ENCODE measurements at places on chromosomes 16 and 17.

DNA sequence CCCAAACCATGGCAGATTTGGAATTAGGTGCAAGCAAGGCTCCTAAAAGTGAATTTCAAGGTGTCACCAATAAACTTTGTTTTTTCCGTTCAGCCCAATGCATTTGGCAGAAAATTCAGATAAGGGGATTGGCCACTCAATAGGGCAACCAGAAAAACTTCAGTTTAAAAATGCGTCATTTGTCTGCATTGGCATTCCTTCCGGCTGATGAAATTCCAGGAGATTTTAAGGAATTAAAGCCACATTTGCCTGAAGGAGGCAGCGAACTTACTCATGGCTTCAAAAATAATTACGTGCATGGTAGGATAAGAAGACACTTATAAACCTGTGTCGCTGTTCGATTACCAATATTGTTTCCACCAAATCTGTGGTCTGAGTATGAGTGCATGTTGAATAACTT is 151.9 kb downstream of the SALL1 start:
- DNase-seq: no peak

DNA sequence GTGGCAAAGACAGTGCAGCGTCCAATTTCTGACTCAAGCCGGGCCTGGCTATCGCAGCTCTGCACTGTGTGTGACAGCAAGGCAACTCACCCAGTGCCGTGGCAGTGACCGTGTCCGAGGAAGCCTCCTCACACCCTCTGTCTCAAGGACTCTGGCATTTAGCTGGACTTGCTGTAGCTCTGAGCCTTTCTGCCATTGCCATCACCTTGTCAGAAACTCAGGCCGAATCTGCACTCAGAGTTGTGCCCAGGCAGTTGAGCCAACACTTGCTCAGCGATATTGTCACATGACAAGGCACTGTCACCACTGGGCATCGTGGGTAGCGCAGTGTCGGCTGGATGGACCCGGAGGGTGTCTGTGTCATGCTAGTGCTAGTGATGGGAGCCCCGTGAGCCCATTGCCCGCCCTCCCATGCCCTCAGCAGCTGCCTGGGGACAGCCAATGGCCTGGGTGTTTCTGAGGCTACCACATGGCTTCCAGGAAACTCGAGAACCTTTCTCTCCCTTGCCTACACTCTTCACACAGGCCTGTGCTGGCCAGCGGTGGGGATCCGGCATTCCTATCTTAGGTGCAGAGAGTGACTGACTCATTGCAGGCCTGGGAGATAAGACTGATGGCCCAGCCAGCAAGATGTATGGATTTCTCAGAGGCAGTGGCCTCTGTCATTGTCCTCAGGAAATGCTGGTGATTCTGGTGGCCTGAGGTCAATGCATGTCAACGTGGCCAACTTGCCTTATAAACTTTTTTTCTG is 22.1 kb upstream of the STH start:
- no peak for DNase-seq

DNA sequence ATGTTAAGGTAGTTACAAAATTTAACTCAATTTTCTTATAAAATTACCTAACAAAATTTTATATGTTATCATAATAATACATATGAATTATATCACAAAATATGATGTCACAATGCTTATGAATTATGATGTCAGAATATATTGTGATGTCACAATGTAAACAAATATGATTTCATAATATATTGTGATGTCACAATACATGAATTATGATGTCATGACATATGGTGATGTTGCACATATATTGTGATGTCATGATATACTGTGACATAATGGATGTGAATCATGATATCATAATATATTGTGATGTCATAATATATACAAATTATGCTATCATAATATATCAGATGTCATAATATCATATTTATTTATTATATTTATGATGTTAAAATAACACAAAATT is 1879.9 kb downstream of the TP53TG3F start:
- no peak for DNase-seq

DNA sequence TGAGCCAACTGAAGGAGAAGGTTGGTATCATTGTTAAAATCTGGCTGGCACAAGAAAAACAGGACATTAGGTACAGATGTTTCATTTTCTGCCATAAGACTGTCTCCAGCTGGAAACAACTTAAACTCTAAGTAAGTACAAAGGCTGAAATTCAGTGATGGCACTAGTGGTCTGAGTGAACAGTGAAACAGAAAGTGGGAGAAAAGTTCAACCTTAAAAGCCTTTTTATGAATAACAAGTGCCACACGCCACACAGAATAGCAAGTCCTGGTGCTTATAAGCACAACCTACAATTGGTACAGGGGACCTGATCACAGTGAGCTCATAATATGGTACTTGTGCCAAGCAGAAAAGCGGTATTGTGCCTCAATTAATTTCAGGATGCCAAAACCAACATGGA is 56.7 kb downstream of the CEP112 start:
- no peak for DNase-seq

GRCh38 chr17:40023590-40024292 is 8.5 kb downstream of the CSF3 start:
- DNase-seq: no peak

- DNase-seq: peak; percentile 15
Measured at GRCh38 chr16:86044881-86045590, 146.1 kb downstream of the IRF8 start.

DNA sequence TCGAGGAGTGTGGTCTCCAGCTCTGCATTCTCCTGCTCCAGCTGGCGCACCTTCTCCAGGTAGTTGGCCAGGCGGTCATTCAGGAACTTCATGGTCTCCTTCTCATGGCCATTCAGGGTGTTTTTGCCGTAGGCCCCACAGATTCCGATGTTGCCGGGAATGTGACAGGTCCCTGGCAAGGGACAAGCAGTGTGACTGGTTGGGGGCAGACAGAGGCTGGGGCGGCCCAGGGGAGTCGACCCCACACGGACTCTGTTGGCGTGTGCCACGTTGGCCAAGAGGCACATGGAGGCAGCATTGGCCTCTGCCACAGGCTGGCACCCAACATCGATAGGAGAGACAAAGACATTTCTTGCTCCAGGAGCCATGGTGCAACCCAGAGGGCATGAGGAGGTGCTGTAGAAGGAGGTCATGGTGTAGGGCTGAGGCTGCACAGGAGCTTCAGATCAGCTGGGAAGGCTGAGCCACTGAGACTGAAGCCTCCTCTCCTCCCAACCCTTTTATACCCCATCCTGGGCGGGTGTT is at the start of gene KRT37:
TSS of gene KRT37 (minus strand) at position 475 of the 525 bp plus-strand sequence. CDS start at position 413, 62 bp downstream.
- no peak for DNase-seq

GRCh38 chr17:56867948-56868376 is 34.0 kb downstream of the DGKE start:
- no peak for DNase-seq

DNA sequence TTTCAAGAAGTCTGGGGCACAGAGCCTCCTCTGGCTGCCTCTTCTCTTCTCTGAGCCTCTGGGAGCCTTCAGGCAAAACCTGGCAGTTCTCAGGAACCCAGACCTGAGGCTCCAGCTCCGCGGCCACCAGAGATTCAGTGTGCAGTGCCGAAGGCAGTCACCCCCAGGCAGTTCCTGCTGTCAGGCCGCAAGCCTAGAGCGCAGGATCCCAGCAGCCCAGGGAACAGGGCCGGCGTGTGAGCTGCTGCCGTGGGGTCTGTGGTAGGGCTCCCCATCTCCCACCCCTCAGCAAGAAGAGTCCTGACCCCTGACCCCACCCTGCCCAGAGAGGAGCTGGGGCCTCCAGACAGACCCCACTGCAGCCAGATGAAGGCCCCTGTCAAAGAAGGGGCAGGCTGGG is 78.2 kb downstream of the AMFR start:
- DNase-seq: no peak

GRCh38 chr16:21235199-21235585 is 1.7 kb downstream of the ANKS4B start:
- no peak for DNase-seq

- no peak for DNase-seq
Measured at GRCh38 chr16:55136356-55137150, 187.4 kb upstream of the IRX6 start.

DNA sequence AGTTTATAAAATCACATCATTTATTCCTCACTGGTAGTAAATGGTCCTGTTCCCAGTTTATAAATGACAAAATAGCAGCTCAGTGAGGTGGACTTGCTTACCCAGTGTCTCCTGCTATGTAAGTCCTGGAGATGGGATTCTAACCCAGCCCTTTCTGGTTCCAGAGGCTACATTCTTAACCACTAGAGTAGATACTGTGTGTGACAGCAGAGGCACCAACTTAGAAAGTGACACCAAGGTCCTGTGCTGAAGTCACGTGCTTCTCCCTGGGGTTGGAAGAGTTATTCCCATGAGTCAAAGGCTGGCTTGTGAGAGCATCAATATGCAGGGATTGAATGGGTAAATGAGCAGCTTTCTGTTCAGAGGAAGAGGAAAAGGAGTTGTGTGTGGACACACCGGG is 167.3 kb upstream of the IRX3 start:
- DNase-seq: no peak

- DNase-seq: no peak
Measured at GRCh38 chr17:31052187-31052889, 42.4 kb upstream of the NF1 start.

- DNase-seq: no peak
Measured at GRCh38 chr17:77318491-77319210, 177.9 kb downstream of the SEC14L1 start.

DNA sequence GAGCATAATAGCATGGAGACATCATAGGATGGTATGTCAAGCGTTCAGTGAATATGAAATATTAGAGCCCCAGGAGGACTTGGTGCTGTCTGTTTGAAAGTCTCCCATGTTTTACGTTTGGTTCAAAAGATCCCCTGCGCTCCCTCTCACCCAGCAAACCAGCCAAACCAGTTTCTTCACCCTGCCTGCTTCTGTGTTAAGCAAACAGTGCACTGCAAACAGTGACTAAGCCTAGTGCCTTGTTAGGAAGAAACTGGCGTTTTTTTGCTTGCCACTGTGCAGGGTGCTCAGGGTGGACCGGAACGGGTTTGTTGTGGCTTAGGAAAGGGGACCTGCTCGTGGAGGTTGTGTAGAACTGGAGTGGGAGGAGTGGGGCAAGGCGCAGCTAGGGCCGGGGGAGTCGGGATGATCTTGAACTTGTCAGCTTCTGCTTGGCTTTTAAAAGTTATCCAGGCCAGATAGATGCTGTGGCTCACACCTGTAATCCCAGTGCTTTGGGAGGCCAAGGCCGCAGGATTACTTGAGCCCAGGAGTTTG is 7.7 kb downstream of the CDH1 start:
- DNase-seq: no peak

GRCh38 chr17:31738996-31739699 is 119.9 kb downstream of the COPRS start:
- DNase-seq: no peak

DNA sequence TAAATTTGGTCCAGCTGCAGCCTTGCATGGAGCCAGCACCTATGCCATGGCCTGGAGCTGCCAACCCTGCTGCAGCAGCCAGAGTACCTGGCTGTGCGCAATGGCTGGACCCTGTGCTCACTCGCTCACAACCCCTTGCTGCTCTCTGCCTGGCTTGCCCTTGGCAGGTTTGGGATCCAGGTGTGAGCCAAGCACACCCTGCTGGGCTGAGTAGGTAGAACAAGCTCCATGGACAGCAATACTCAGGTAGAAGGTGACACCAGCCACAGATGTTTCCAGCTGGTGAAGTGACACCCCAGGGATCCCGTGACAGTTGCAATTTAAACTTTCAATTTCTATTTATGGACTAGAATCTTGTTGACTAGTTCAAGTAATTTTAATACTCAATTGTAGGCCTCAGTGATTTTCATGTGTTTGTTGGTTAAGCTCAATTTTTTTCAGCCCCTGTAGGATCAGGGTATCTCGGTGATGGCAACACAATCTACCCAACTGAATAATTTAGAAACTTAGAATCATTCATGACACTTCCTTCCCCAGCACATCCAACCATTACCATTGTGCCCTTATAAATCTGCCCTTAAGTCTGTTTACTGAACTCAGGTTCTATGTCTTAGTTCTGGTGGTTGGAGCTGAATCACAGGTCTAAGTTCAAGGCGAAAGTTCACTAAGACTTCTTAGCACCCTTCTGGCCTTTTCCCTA is 480.0 kb downstream of the PMP22 start:
- peak; percentile 2 for DNase-seq

GRCh38 chr16:11417487-11417886 is 72.2 kb downstream of the RMI2 start:
- no peak for DNase-seq

DNA sequence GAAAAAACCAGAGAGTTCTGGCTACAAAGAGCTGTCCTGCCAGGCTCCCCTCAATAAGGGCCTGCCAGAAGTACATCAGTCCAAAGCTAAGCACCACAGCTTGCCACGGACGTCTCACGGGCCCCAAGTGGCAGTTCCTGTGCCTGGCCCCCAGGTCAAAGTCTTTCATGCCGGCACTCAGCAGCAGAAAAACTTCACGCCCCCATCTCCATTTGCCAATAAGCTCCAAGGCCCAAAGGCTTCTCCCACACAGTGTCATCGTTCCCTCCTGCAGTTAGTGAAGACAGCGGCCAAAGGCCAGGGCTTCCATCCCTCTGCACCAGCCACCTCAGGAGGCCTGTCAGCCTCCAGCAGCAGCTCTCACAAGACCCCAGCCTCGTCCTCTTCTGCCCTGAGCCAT is 27.4 kb downstream of the UBN1 start:
- DNase-seq: no peak

DNA sequence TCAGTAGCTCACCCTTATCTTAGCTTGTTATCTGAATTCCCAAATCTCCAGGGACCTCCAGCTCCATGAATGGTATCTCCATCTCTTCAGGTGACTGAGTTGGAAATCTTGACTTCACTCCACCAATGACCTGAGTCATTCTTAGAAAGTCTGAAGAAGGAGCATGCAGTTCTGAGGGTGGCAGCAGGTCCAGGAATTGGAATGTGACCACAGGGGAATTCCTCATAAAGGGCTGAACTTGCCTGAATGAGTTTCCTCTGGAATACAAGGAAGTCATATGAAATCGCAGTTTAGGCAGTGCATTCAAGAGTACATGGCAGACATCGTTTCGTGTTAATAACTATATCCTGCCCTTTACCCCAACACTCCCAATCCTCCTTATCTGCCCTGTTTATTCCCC is 12.5 kb upstream of the PYY start:
- no peak for DNase-seq

- no peak for DNase-seq
Measured at GRCh38 chr16:83713597-83713996, 94.2 kb upstream of the HSBP1 start.

- no peak for DNase-seq
Measured at GRCh38 chr17:63695889-63696288, 4.0 kb downstream of the LIMD2 start.

- DNase-seq: no peak
Measured at GRCh38 chr16:22189473-22190080, 16.5 kb upstream of the EEF2K start.

DNA sequence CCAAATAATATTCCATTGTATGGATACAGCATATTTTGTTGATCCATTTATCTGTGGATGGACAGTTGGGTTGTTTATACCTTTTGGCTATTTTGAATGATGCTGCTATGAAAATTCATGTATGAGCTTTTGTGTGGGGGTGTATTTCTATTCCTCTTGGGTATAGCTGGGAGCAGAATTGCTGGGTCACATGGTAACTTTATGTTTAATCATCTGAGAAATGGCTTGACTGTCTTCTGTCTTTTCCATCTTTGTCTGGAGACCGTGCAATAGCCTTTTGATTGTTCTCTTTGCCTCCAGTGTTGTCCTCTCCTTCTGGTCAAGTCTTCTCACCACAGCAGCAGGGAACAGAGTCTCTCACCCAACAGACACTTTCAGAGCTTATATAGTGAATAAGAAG is 20.5 kb upstream of the MAF start:
- DNase-seq: no peak

GRCh38 chr17:73250851-73251640 is 10.6 kb downstream of the CPSF4L start:
- DNase-seq: no peak

- DNase-seq: no peak
Measured at GRCh38 chr16:62831235-62831850, 795.1 kb upstream of the CDH8 start.

- no peak for DNase-seq
Measured at GRCh38 chr17:64778240-64779097, 116.4 kb upstream of the SMURF2 start.
